Sigmoid colon (tissue), 7 donors: ENCODE measurements at places on chromosomes 13 and 19. TPM values are rescaled to one million over a fixed set of nuclear protein-coding genes. Genes with fewer than 3 reads are reported as not detected.

The LILRB2 gene
- polyA plus RNA-seq: 5.9 TPM

The ERICH4 gene
- not detected for polyA plus RNA-seq

The DPRX gene
- not detected for polyA plus RNA-seq

The ZSCAN5B gene
- 0.06 TPM for polyA plus RNA-seq

The SYCN gene
- not detected for polyA plus RNA-seq

The NKPD1 gene
- polyA plus RNA-seq: not detected

The SSC5D gene
- polyA plus RNA-seq: 3.8 TPM

The ZNF574 gene
- polyA plus RNA-seq: 9.3 TPM

The PSPN gene
- polyA plus RNA-seq: 1.4 TPM

The TBXA2R gene
- polyA plus RNA-seq: 1.4 TPM

The CD320 gene
- polyA plus RNA-seq: 12.0 TPM

The ZNF208 gene
- not detected for polyA plus RNA-seq

The GDF15 gene
- polyA plus RNA-seq: 24.5 TPM

The RDH8 gene
- polyA plus RNA-seq: not detected

The ZNF560 gene
- not detected for polyA plus RNA-seq

The MRPL4 gene
- 45.1 TPM for polyA plus RNA-seq

The MAST1 gene
- polyA plus RNA-seq: 1.2 TPM

The LPAR2 gene
- polyA plus RNA-seq: 3.6 TPM

The FPR2 gene
- 1.4 TPM for polyA plus RNA-seq

The EDDM13 gene
- polyA plus RNA-seq: 10.8 TPM

The SIGLEC6 gene
- polyA plus RNA-seq: 0.64 TPM

The SHD gene
- 68.0 TPM for polyA plus RNA-seq

The S1PR2 gene
- 3.5 TPM for polyA plus RNA-seq

The SHISA7 gene
- 0.04 TPM for polyA plus RNA-seq

The TFDP1 gene
- polyA plus RNA-seq: 40.2 TPM

The ALKBH6 gene
- 12.5 TPM for polyA plus RNA-seq

The KANK3 gene
- 4.9 TPM for polyA plus RNA-seq

The C19orf81 gene
- not detected for polyA plus RNA-seq

The C1QTNF9 gene
- polyA plus RNA-seq: not detected

The AKAP11 gene
- 2.5 TPM for polyA plus RNA-seq

The ZNF534 gene
- not detected for polyA plus RNA-seq

The MRPL34 gene
- polyA plus RNA-seq: 275 TPM

The CLEC17A gene
- 13.7 TPM for polyA plus RNA-seq

The APOC4 gene
- polyA plus RNA-seq: not detected

The COX7A1 gene
- 11.3 TPM for polyA plus RNA-seq
